ENCODE measurements at places on chromosomes 5 and 9.

DNA sequence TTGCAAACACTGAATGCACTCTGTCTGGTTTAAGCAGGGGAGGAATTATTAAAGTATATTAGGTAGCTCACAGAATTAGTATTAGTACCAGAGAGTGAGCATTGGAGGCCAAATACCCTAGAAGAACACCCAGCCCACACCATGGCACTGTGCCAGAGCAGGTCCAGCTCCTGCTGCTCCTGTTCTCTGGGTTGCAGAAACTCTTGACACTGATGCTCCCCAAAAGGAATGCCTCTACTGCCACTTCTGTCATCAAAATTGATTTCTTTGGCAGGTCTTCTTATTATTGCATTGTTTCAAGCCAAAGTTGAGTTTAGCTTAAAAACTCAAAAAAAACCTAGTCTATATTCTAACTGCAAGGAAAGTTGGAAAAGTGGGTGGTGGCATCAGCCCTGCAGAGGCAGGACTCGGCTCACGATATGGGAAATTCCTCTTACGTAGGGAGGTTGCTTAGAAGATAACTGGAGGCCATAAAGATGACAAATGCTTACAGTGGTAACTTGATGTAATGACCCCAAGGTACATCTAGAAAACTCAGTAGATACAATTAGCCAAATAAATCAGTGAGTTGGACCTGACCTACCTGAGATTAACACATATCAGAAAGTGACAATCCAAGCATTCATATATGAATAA lies 123.4 kb downstream of the CD180 start:
- DNase-seq = no peak

DNA sequence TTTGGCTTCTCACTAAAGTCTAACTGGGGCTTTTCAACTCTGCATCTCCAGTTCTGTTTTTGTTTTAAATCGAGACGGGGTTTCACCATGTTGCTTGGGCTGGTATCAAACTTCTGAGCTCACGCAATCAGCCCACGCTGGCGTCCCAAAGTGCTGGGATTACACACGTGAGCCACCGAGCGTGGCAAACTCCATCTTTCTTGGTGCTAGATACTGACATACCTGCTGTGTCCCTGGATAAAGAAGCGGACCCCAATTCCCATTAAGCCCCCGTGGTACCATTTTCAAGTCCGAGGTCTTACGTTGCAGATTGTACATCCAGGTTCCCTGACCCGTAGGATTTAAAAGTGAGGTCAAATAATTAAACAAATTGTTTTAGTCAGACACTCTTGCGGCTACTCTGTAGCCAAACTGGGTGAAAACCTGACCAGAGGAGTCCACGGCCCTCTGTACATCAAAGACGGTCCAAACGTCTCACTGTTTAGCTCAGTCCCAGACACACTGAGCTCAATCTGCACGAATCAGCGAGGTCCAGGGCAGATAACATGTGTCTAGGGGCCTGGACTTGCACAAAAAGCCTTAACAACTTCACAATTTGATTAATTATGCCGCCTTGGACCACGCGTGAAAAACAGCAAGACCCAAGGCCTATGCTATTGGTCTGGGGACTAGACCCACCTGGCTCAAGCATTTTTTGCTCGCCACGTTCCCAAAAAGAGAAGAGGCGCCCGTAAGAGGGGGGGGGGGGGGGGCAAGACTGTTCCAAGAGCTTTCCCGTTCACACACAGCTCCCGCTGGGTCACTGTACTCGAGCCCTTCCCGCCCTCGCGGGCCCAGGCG lies 727 bp upstream of the DNAJA1 start:
- no peak for DNase-seq

DNA sequence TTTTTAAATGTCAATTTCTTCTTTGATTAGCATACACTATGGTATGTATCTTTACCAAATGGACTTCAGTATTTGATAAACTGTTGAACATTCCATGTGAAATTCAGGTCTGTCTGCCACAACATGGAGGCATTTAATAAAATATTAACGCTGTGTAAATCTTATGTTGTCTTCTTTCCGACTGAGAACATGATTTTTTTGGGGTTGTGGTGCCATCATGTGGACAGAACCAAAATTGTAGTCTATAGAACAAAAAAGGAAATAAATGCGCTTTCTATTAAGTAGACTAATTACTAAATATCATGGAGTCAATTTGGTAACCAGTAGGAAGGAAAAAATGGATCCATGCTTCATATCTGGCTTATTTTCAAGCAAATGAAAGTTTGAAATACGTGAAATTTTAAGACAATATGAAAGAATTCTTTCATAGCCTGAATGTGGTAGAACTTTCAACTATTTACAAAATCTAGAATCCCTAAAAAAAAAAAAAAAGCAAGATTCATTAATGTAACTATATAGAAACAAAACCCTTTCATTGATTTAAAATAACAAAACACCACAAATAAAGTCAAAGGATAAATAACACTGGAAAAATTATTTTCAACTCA lies 2.8 kb upstream of the PLK2 start:
- DNase-seq = no peak

DNA sequence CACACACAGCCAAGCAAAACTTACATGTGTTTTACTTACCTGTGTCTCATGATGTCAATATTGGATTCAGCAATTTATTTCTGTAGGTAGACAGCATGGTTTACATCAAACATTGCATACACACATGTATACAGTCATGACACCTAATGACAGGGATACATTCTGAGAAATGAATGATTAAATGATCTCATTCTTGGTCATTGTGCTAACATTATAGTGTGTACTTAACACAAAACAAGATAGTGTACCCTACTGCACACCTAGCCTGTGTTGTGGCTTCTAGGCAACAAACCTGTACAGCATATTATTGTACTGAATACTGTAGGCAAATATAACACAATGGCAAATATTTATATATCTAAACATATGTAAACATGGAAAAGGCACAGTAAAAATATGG lies 28.0 kb downstream of the ISOC1 start:
- no peak for DNase-seq

GRCh38 chr9:135093111-135093510 lies 5.6 kb downstream of the OLFM1 start:
- DNase-seq = no peak

DNA sequence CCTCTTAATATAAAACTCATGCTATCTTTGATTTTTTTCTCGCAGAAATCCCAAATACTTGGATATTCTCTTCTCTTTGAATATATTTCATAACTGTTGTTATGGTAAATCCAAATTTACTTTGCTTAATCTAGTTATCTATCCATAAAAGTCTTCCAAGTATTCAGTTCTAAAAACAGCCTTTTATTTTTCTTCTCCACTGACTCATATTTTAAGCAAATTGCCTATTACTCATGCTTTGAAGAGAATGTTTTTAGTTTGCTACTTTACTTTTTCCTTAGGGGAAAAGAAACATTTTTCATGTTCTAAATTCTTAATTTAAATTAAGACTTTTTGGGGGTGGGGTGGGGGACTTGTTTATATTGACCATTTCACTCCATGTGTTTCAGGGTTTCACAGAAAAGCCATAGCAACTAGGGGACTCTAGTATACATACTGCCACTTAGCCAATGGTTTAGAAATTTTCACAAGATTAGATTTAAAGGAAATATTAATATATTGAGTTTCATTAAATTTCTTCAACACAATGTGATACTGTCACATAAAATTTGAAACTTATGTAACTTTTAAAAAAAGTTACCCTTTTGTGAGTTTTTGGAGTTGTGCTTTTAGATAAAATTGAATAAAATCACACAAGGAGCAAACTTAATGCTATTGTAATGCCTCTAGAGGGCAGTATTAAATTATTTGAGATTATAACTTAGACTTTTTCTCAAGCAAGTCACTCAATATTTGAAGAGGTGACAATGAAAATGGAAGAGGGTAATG lies 545.8 kb upstream of the ARRDC3 start:
- DNase-seq = no peak

GRCh38 chr9:8186560-8186959 lies 387.0 kb upstream of the DMAC1 start:
- DNase-seq = no peak

DNA sequence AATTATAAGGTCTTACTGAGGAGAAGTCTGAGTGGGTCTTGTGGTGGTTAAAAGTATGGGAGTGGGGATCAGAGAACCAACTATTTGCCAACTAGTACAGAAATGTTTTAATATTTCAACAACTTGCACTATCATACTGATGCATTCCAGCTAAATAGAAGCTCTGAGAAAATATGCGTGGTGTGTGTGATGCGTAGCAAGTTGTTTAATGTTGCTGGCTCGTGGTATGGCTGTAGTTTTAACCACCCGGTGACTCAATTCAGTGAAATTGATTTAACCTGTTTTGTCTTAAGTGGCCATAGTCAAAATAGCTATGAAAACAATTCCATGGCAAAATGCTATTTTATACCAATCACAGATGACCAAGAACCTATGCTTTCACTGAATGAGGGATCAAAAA lies 176.5 kb upstream of the SLC24A2 start:
- no peak for DNase-seq
